ENCODE measurements at places on chromosomes 2 and 18.

GRCh38 chr2:109563288-109563687 is 50.5 kb downstream of the SEPTIN10 start:
- no peak for DNase-seq

DNA sequence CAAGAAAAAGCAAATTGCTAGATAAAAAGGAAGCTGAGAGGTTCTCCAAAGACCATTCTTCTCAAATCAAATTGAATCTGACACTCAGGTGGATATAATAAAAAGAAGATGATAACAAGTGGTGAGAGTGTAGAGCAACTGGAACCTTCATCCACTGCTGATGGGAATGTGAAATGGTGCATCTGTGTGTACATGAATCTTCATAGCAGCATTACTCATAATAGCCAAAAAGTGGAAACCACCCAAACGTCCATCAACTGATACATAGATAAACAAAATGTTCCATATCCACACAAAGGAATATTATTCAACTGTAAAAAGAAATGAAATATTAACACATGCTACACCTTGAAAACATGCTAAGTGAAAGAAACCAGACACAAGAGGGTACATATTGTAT is 357.2 kb upstream of the EPHA4 start:
- no peak for DNase-seq

GRCh38 chr2:218046238-218046637 is 22.8 kb upstream of the RUFY4 start:
- no peak for DNase-seq

- DNase-seq: peak; percentile 88
Observed at GRCh38 chr2:64989126-64989981, at the start of gene SLC1A4. SLC1A4 (plus strand) TSS chr2:64989399; CDS start chr2:64989644, 245 bp downstream.

- DNase-seq: no peak
Observed at GRCh38 chr2:126643431-126643830, 12.5 kb upstream of the GYPC start.

GRCh38 chr2:121382744-121383143 is 97.7 kb upstream of the TFCP2L1 start:
- no peak for DNase-seq

DNA sequence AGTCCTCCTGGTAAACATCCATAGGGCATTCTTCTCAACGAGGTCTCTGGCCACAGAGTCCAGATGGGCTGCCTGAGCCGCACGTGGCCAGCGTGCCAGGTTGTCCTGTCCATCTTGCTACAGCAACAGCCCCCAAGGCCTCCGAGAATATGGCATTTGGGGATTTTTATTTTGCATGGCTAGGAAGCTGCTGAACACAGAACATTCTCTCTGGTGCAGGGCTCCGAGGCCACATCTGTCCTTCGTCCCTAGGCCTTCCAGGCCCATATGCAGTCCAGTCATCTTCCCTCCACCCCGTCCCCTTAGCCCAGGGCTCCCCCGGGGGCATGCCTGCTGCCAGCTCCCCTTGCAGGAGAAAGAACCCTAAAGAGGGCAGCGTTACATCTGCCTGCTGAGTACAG is 2.3 kb downstream of the HDAC4 start:
- no peak for DNase-seq

DNA sequence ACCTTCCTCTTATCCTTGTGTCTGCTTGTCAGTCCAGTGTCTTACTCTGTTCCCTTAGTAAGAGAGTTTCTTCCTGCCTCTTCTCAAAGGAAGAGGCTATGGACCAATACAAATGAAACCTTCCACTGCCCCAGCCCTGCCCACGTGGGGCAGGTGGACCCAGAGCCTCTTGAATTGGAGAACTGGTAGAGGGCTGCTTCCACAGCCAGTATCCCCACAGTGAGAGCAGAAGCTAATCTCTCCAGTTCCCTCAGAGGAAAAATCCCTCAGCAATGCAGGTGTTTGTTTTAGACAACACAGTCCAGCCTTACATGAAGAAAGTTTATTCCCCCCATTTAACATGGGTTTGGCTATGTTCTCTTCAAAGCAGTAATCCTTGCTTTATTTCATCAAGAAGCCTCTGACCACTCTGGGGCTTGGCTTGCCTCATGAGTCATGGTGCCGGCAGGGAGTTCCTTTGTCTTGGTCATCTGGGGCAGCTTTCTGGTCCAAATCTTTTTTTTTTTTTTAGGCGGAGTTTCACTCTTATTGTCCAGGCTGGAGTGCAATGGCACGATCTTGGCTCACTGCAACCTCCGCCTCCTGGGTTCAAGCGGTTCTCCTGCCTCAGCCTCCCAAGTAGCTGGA is 6.5 kb upstream of the CYBRD1 start:
- DNase-seq: no peak

DNA sequence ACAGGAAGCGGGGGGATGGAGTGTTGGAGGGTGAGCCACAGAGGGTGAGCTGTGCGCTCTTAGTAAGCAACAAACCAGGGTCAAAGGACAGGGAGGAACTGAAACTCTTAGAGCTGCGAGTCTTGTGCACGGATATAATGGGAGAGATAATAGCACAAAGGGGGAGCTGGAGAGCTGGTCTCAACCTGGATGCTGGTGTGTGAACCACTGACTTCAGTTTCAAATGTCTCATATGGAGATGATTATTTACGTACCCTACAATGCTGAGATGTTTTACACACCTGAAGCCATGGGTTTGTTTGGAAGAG is 35.9 kb downstream of the PTGR3 start:
- no peak for DNase-seq

- no peak for DNase-seq
Observed at GRCh38 chr2:239377591-239377990, 23.2 kb downstream of the HDAC4 start.

DNA sequence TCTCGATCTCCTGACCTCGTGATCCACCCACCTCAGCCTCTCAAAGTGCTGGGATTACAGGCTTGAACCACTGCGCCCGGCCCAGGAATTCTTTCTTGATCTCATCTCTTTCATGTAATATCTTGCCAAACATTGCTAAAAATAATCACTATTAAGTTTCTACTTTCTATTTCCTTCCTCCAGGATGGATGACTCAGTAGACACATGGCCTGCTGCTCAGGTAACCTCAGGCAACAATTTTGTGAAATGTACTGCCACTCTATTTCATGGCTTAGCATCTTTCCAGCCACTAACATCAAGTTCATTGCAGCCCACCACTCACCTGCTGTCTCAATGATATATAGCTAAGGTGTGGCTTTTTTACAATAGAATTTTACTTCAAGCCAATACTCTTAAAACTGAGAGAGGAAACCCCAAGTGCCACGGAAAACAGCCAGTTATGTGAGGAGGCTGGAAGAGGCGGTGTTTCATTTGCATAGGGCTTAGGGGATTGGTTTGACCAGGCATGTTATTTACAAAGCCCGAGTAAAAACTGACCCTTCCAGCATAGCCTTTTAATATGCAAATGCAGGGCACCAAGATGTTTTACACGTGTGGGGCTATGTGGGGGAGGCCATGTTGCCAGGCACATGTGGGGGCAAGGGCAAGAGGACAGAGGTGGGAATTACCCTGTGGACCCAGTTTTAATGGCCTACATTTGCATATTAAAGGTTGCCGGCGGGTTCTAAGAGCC is 11.3 kb upstream of the SUMO1 start:
- DNase-seq: no peak

DNA sequence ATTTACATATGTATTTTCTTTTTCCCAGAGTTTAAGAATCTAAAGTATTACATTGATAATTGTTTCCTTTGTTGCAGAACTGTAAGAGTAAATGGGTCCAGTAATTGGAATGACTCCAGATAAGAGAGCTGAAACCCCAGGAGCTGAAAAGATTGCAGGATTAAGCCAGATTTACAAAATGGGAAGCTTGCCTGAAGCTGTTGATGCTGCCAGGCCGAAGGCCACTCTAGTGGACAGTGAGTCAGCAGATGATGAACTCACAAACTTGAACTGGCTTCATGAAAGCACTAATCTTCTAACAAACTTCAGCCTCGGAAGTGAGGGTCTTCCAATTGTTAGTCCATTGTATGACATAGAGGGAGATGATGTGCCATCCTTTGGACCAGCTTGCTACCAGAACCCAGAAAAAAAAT is 183.8 kb upstream of the STON1 start:
- no peak for DNase-seq

DNA sequence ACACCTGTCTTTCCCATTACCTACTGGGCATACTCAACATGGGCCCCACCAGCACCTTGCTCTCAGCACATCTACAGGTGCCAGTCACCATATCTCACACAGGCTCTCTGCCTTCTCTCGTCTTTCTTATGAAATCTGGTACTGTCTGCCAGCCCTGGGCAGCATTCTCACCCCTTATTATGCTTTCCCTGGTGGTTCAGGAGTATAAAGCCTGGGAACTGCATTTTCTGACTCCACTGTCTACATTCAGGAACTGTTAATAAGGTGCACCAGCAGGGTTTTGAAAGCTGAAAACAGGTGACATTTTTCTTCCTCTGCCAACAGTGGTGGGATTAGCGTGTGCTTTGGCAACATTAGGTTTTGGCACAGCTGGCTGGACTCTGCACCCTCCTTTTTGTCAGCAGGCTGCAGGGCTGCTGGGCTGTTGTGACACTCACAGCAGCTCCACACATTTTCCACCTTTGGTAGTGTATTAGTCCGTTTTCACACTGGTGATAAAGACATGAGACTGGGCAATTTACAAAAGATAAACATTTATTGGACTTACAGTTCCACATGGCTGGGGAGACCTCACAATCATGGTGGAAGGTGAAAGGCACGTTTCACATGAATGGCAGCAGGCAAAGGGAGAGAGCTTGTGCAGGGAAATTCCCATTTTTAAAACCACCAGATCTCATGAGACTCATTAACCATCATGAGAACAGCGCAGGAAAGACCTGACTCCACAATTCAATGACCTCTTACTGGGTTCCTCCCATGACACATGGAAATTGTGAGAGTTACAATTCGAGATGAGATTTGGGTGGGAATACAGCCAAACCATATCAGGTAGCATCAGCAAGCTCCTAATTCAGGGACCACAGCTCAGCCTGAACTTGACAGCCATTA is 343.1 kb upstream of the LYPD1 start:
- no peak for DNase-seq

GRCh38 chr18:10215446-10215845 is 239.0 kb upstream of the APCDD1 start:
- no peak for DNase-seq

DNA sequence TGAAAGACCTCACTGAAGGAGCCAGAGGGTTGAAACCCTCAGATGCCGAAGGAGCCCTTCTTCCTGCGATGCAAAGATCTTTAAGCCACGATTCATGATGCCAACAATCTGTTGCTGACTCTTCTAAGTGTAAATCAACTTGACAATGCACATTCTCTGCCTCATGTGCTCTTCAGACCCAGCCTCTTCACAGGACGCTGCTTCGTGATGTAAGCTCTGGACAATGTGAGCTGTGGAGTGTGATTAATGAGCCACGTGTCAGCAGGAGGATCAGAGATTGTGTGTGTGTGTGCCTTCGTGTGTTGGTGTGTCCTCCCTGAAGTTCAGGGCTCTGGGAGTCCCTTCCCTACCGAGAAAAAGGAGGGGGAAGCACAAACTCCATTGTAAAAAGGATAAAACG is 26.5 kb upstream of the TWIST2 start:
- DNase-seq: no peak

DNA sequence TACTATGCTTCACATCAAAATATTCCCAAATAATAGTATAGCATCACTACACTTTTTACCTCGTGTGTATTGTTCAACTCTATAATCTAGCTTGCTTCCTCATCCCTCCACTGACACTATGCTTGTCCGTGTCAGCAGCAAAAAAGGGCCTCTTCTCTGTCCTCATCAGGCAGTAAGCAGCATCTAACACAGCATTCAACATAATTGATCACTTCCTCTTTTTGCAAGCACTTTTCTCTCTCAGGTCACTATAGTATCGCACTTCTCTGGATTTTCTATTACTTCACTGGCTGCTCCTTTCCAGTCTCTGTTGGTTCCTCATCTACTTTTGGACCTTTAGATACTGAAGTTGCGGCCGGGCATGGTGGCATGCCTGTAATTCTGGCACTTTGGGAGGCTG is 64.9 kb upstream of the ZSWIM2 start:
- DNase-seq: no peak

DNA sequence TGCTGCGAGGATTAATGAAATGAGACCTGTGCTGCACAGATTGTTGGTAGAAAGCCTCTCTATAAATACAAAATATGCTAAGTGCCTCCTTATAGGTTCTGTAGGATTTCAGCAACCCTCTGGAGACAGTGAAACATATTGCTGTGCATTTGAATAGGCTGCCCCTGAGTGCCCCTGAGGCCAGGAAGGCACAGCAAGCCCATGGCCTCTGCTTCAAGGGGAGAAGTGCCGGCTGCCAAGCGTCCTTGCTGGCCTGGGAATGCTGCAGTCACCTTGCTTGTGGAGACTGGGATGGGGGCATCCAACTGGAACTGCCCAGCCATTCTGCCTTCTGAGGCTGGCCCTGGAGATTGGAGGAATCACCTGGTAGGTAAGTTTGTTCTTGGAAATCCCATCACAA is 397.2 kb upstream of the SMIM21 start:
- DNase-seq: no peak

- DNase-seq: no peak
Observed at GRCh38 chr2:196759378-196759706, 40.1 kb downstream of the GTF3C3 start.

Measured in activated naive CD4-positive, alpha-beta T cell treated with anti-CD3 and anti-CD28 coated beads, Interleukin-2, amount 50 U/mL, for 16 hours (primary cell).